ENCODE measurements at places on chromosomes 12 and 14. TPM values are rescaled to one million over a fixed set of nuclear protein-coding genes. Genes with fewer than 3 reads are reported as not detected.

Gene FAM181A
- total RNA-seq = not detected

Gene CLEC2D
- total RNA-seq = 30.1 TPM

Gene DHRS2
- 4.6 TPM for total RNA-seq

Gene KRT81
- 3.6 TPM for total RNA-seq

Gene EFS
- 18.0 TPM for total RNA-seq

Gene FITM1
- total RNA-seq = 1.2 TPM

Gene EML5
- 5.6 TPM for total RNA-seq

Gene TDRD9
- total RNA-seq = 2.9 TPM

Gene ZC2HC1C
- total RNA-seq = 3.2 TPM

Gene PITPNM2
- 7.5 TPM for total RNA-seq

Gene PRORP
- total RNA-seq = 41.6 TPM

Gene ATF7IP
- 81.2 TPM for total RNA-seq

Gene CD27
- 4.3 TPM for total RNA-seq

Gene TMTC1
- 49.9 TPM for total RNA-seq

Gene PCED1B
- total RNA-seq = 5.1 TPM

Gene TBX5
- total RNA-seq = 10.2 TPM

Gene KRT73
- total RNA-seq = not detected

Gene RAB2B
- 28.5 TPM for total RNA-seq

Gene PRB2
- total RNA-seq = not detected

Gene LRRC74A
- total RNA-seq = not detected

Gene KRT78
- not detected for total RNA-seq

Gene TAS2R10
- 1.6 TPM for total RNA-seq

Gene INSM2
- not detected for total RNA-seq

Gene GLTP
- total RNA-seq = 53.1 TPM

Gene PRR4
- 18.0 TPM for total RNA-seq

Gene RNF212B
- not detected for total RNA-seq
